Gastroesophageal sphincter (tissue), 4 donors: ENCODE measurements at places on chromosomes 3 and 15.

DNA sequence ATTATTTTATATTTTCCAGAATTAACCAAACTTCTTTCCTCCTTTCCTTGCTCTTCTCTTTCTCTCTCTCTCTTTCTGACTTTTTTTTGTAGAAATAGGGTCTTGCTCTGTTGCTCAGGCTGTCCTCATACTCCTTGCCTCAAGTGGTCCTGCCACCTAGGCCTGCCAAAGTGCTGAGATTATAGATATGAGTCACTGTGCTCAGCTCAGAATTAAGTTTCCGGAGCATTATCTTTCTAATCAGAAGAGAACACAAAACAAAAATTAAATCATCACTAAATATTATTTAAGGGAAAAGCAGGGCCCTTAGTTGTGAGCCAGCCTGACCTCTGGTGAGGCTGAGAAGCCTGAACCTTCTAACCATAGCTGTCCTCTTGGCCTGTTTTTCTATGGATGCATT is 168.2 kb downstream of the SOX2 start:
- no peak for ATAC-seq

GRCh38 chr3:12986986-12987385 is 86.2 kb downstream of the IQSEC1 start:
- ATAC-seq, result no peak

GRCh38 chr15:90570643-90571042 is 40.9 kb downstream of the CRTC3 start:
- no peak for ATAC-seq

DNA sequence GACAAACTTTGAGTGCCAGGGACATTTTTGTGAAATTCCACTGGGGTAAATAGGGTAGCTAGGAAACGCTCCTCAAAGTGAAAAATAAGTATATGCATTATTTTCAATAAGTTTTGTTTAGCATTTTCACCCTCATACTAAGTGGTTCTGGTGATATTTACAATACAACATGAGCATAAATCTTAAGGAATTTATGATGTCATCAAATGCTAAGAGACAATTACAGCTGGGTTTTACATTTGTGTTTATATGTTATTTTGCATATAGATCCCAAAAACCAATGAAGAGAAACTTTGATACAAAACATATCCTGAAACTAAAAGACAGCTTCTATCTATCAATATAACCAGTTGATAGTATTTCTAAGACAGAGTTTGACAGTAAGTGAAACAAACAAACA is 323.1 kb downstream of the ZBTB20 start:
- ATAC-seq, result no peak
